ENCODE measurements at places on chromosomes 3 and 15. TPM values are rescaled to one million over a fixed set of nuclear protein-coding genes. Genes with fewer than 3 reads are reported as not detected.

The EXD1 gene
- total RNA-seq = not detected

DNA sequence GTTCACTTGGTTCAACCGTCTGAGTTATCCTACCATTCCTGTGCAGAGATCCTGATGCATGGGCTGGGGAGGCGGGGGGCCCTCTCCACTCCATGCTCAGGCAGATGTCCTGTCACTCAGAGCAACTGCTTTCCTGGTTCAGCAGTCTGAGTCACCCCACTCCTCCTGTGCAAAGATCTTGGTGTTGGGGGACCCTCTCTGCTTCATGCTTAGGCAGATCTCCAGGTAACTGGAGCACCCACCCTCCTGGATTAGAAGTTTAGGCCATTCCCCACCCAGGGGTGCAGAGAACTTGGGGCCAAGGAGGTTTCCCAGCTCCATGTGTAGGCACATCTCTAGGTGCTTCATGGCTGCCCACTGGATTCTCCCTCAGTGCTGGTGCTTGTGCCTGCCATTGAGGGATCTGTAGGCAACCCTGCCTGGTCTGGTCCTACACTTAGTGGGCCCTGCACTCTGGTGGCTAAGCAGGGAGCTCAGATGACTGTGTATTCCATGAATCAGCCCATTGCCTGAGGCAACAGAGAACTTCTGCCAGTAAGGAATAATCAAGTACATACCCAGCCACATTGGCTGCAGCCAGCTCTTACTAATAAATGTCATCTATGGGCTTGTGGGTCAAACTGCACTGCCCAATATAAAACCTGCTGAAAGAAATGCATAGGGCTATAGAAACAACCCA is 465.4 kb upstream of the THBS1 start:
- DNase-seq = no peak

DNA sequence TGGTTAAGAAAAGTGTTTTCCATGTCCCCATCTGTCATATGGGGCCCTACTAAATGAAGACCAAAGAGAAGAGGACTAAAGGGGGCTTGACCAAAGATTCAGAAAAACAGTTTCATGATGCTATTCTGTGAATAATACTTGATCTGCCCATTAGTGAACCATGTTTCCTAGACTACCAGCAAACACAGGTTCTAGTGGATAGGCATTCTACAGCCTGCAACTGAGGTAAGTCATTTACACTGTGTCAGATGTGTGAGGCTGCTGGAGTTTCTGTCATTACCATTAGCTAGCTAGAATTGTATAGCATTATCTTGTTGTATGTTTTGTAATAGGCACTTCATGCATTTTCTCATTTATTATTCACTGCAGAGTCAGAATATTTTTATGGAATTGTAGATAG is 6.6 kb downstream of the GPR171 start:
- no peak for DNase-seq

- DNase-seq = no peak
Observed at GRCh38 chr3:184471439-184471838, 90.1 kb upstream of the EPHB3 start.

DNA sequence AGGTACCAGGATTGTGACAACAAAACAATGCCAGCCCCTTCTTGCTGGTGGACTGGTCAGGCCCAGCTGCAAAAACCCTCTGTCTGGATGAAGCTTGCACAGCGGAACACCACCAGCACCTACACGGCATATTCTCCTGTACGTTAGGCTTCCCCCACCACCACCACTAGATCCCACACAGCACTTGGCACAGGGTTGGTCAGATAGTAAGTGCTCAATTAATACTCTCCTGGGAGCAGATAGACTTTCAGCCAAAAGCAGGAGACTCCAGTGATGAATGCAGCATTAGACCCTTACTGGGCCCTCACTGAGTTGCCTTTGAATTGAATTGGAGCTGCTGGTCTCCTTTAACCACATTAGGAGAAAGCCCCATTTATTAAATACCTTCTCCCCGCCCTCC is 97.9 kb downstream of the CPN2 start:
- DNase-seq = no peak

Measured in activated naive CD8-positive, alpha-beta T cell treated with anti-CD3 and anti-CD28 coated beads for 36 hours (primary cell).